Skeletal muscle cell (primary cell): ENCODE measurements at places on chromosomes 1 and 21.
A peak's percentile ranks its signal among the peaks of the same experiment; 100 is the strongest.

GRCh38 chr1:198909973-198910372 is 271.1 kb downstream of the PTPRC start:
- peak; percentile 48 for DNase-seq

DNA sequence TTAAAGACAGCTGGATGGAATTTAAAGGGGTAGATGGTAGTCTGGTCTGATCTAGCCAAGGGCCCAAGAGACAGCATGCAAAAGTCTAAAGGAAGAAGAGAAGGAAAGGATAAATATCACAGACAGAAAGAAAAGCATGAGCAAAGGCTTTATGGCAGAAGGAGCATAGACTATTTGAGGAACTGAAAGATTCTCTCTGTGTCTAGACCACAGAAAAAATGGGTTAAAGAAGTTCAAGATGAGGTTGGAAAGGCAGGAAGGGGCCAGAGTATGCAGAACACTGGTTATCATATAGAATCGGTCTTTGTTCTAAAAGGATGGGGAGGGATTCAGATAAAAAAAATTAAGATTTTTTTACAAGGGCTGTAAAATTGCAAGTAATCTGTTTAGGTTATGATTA is 136.8 kb upstream of the SGIP1 start:
- DNase-seq, result no peak

DNA sequence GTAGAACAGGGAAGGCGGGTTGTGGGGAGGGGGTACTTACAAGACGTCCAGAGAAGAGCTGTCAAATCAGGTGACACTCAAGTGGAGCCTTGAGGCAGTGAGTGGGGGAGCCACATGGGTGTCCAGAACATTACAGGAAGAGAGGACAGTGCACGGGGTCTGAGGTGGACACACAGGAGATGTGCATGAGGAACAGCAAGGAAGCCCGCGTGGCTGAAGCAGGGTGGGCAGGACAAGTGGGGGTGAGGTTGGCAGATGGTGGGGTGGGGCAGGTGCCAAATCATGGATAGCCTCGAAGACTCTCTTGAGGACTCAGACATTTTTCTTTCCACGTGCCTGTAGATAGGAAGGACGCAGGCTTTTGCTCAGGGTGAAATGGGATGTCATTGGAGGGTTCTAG is 921 bp downstream of the SMPDL3B start:
- DNase-seq, result no peak

DNA sequence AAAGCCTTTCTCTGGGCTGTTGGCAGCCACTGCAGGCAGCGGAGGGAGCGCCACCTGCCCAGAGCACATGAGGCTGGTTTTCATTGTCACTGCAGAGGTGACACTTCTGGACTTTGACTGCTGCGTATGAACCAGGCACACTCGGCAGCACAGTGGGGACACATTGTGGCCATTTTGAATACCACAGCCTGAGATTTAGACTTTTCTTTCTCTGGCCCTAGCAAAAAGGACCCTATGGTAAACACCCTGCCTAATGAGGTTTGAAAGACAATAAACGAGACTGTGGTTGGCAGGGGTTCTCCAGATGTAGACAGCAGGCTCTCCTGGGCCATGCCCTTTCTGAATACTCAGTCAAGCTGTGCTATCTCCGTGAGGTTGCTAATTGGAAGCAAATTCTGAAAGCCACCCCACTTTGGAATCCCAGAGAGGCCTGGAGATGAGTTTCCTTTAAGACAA is 12.0 kb upstream of the KCNE2 start:
- no peak for DNase-seq

- no peak for DNase-seq
Measured at GRCh38 chr1:73556270-73556669, 641.7 kb downstream of the LRRIQ3 start.

GRCh38 chr1:162153374-162153773 is 83.9 kb downstream of the NOS1AP start:
- no peak for DNase-seq
